ENCODE measurements at places on chromosomes 12 and 14.

DNA sequence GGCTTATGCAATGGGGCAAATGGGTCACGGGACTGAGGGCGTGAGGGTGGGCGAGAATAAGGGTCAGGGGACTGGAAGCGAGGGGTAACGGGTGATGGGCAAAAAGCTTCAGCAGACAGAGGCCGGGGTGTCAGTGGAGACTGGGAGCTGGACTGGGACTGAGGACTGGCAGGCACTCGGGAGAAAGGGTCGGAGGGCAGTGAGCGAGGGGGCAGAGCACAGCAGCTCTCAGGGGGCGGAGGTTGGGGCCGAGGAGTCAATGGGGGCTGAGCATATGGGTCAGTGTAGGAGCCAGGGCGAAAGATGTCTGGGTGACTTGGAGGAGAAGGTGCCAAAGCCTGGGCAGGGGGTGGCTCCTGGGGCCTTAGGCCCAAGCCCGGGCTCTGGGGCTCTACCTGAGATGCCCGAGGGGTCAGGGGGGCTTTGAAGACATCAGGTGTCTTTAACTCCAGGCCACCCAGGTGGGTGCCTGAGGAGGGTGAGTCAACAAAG is 20.2 kb downstream of the KMT2D start:
- DNase-seq: no peak

DNA sequence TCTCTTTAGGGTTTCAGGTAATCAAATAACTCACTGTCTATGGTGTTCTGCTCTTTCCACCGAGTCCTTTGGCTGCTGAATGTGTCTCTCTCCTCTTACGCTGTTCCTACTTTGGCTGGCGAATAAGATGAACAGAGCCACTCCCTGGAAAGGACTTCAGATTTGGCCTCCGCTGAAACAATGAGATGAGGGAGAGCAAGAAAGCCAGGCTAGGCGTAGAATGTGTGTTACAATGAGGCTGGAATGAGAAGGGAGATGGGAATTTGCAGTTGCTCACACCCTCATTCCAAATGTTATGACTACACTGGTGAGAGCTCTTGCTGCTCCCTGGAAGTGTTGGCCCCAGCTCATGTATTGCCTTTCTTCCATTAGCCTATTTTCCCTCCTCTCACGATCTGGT is at the start of gene MFAP5:
Gene MFAP5 (minus strand): TSS at position 234 of the 400 bp plus-strand sequence. CDS start 722 bp downstream, outside the sequence.
- DNase-seq: no peak

GRCh38 chr14:96567289-96567899 is 65.2 kb downstream of the PAPOLA start:
- DNase-seq: no peak

DNA sequence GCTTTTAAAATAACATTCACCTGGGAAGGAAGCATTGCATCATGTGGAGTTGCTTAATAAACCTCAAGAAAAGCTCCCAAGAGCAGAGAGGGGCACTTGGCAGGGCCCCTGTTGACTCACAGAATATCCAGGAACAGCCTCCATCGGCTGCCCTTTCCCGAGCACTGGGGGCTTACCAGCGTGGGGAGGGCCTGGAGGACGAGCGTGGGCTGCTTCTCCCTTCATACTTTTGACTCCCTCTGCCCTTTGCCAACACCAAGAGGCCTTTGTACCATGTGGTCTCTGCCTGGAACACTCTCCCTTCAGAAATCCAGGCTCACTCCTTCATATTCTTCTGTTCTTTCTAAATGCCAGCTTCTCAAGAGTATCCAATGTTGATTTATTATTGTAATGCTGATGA is 492.1 kb upstream of the TMEM132C start:
- DNase-seq: no peak

GRCh38 chr14:94376108-94376975 is 12.1 kb downstream of the SERPINA1 start:
- DNase-seq: no peak

Measured in NCI-H2081 treated with DMSO at 0.1 percent for 48 hours (cell line).